Fibroblast of lung (primary cell): ENCODE measurements at places on chromosomes 12 and 14. TPM values are rescaled to one million over a fixed set of nuclear protein-coding genes. Genes with fewer than 3 reads are reported as not detected.
A peak's percentile ranks its signal among the peaks of the same experiment; 100 is the strongest.

DNA sequence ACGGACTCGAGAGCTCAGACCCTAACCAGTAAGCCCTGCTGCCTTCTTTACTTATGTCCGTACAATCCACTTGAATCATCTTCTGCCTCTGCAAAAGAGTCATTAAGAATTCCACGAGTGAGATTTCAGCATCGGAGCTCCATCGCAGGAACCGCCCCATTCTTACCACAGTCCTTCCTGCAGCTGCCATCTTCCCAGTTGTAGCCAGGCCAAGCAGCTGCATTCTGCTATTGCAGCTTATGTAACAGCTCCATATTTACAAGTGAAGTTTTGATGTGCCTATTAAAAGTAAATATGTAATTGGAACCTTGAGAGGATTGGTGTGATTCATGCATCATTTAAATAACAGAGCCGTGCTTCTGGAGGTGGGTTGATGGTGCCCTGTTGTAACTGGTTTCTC, 157.4 kb downstream of the KICS2 start:
- no peak for DNase-seq

DNA sequence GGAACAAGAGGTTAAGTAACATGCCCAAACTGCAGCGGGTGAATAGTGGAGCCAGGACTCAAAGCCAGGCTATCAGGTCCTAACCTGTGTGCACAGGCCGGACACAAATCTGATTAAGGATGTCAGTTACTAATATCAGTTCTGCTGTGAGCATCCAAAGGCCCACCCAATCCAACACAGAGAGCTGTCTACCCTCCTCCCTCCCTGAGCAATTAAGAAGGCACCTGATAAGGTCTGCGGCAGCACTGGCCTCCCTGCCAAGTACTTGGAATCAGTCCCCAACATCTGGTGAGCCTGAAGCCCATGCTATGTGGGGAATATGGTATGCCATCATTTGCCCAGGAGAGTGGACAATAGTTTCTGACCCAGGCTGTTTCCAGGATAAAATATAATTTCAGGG, 3.9 kb downstream of the HEBP1 start:
- no peak for DNase-seq

- DNase-seq, result no peak
Observed at GRCh38 chr12:114406316-114406983, 506 bp upstream of the TBX5 start.

DNA sequence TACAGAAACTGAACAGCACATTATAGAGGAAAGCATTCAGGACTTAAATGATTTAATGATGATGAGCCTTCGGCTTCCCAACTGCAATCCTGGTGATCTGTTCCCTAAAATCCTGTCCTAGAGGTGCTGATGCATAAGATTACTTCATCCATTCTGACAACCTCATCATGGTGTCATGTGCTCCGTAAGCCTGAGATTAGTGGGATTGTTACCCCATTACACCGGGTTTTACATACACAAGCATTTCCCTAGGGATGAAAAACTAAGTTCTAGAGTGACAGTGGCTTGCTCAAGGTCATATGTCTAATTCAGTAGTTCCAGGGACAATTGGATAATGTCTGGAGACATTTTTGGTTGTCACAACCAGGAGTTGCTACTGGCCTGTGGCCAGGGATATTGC, 2.5 kb upstream of the RNASE13 start:
- no peak for DNase-seq

GRCh38 chr14:103141117-103141796, 18.0 kb downstream of the TNFAIP2 start:
- peak; percentile 61 for DNase-seq

GRCh38 chr12:50241178-50241577, 42.1 kb downstream of the LIMA1 start:
- DNase-seq, result peak; percentile 49

DNA sequence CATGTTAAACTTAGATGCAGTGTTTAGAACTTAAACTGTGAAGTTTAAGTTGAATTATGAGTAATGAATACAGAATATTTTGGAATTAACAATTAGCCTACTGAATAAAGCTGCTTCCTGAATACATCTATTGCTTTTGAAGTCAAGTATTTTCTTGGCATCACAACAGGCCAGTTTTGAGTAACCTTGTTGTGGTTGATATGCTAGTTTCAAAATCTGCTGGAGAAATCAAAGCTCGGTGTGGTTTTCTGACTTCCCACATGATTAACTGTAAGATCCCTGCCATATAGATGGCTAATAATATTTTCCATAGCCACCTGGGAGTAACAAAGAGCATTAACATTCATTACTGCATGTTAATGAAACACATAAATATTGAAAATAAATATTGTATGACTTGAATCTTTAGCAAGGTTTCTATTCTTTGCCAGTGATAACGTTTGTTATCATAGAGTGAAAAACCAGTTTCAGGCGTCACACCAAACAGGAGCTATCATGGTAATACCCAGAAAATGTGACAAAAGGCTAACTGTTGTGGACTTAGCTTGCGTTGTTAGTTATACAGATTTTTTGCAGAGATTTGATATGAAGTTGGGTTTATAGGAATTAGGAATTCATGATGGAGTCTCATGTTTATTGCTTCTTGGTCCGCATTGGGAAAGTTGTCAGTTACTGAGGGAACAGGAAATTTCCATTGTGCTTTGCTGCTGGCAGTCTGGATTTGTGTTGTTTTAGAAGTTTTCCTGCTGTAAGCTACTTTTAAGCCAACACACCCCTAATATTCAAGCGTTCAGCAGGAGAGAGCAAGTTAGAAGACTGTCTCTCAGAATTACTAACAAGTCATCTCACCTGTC, 32.1 kb downstream of the PPFIBP1 start:
- peak; percentile 82 for DNase-seq

The KLHL33 gene
- total RNA-seq, result 0.26 and 1.5 TPM in 2 replicates

The PAX9 gene
- total RNA-seq, result not detected in 2 replicates

The FGF23 gene
- total RNA-seq, result not detected in 2 replicates
